ENCODE measurements at places on chromosomes 16 and 17. TPM values are rescaled to one million over a fixed set of nuclear protein-coding genes. Genes with fewer than 3 reads are reported as not detected.

KRTAP9-2 gene
- not detected for total RNA-seq

NEK8 gene
- total RNA-seq = 2.9 TPM

CTRB1 gene
- not detected for total RNA-seq

CCDC200 gene
- total RNA-seq = not detected

SLFN14 gene
- not detected for total RNA-seq

MLYCD gene
- 9.5 TPM for total RNA-seq

CD68 gene
- total RNA-seq = 49.8 TPM

WWOX gene
- 73.6 TPM for total RNA-seq

TBL3 gene
- 32.9 TPM for total RNA-seq

PLLP gene
- total RNA-seq = 44.6 TPM

CCL8 gene
- 0.66 TPM for total RNA-seq

EPN3 gene
- 32.8 TPM for total RNA-seq

ABCA6 gene
- 61.2 TPM for total RNA-seq

TOX3 gene
- total RNA-seq = not detected

SLC35G6 gene
- not detected for total RNA-seq

NPIPB6 gene
- 2.6 TPM for total RNA-seq

MINK1 gene
- total RNA-seq = 42.0 TPM
